Mesothelial cell of epicardium (in vitro differentiated cells): ENCODE measurements at places on chromosomes 3 and 15.
A peak's percentile ranks its signal among the peaks of the same experiment; 100 is the strongest.

- no peak overlapping the region for H3K4me3 ChIP-seq
- H3K36me3 ChIP-seq: peaks cover under 1% of the 10 kb centered on the region
- peaks cover 2% of the 10 kb centered on the region for H3K4me1 ChIP-seq
- no peak overlapping the region for H3K27ac ChIP-seq
Observed at GRCh38 chr15:51801391-51801835, 28.0 kb upstream of the TMOD3 start.

DNA sequence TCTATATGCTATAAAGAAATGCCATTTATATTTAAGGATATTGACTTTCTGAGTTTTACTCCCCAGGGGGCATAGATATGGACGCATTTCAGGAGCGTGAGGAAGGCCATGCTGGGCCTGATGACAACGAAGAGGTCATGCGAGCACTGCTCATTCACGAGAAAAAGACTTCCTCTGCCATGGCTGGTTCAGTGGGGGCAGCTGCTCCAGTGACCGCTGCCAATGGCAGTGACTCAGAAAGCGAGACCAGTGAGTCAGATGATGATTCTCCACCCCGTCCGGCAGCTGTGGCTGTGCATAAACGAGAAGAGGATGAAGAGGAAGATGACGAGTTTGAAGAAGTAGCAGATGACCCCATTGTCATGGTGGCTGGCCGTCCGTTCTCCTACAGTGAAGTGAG, 38.4 kb downstream of the GTF2E1 start:
- no peaks in the 10 kb centered on the region for H3K4me1 ChIP-seq
- no peaks in the 10 kb centered on the region for H3K27me3 ChIP-seq
- no peak for DNase-seq

- no peaks in the 10 kb centered on the region for H3K27me3 ChIP-seq
- DNase-seq: no peak
- no peaks in the 10 kb centered on the region for H3K36me3 ChIP-seq
- H3K27ac ChIP-seq: peak overlapping the region; percentile 80
- H3K4me1 ChIP-seq: peaks cover 21% of the 10 kb centered on the region
Observed at GRCh38 chr3:14431452-14431916, 29.1 kb downstream of the SLC6A6 start.

GRCh38 chr15:68983961-68984481, 30.5 kb upstream of the NOX5 start:
- H3K36me3 ChIP-seq: no peaks in the 10 kb centered on the region
- H3K4me3 ChIP-seq: no peak overlapping the region
- H3K27ac ChIP-seq: peak overlapping the region; percentile 91
- peaks cover 17% of the 10 kb centered on the region for H3K27me3 ChIP-seq
- no peak for DNase-seq
- peaks cover 21% of the 10 kb centered on the region for H3K4me1 ChIP-seq

GRCh38 chr3:169077394-169077906, 586.1 kb downstream of the MECOM start:
- H3K36me3 ChIP-seq: no peaks in the 10 kb centered on the region
- no peak for DNase-seq
- H3K27me3 ChIP-seq: no peaks in the 10 kb centered on the region
- H3K4me3 ChIP-seq: no peak overlapping the region
- no peak overlapping the region for H3K27ac ChIP-seq

GRCh38 chr3:64414043-64414442, 188.8 kb upstream of the PRICKLE2 start:
- H3K27ac ChIP-seq: no peak overlapping the region
- H3K4me3 ChIP-seq: no peak overlapping the region
- peaks cover 2% of the 10 kb centered on the region for H3K27me3 ChIP-seq
- peaks cover 43% of the 10 kb centered on the region for H3K4me1 ChIP-seq
- no peak for DNase-seq
